ENCODE measurements at places on chromosomes 6 and 20.
A peak's percentile ranks its signal among the peaks of the same experiment; 100 is the strongest.

DNA sequence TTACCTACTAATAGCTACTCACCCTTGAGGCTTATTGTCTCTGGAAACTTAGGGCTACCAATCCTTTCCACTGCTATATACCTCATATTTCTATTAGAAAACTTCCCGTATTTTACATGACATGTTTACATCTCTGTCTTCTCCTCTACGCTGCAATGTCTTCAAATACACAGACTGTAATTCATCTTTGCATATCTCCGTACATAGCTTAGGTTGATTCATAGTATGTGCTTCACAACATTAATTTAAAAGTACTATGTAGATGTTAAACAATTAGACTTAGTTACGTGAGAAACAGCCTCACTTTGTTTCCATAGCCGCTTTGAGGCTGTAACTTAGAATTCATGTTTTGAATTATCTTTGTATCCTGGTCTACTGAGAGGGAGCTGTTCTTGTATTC is 35.1 kb upstream of the FKBP1C start:
- no peak for DNase-seq

DNA sequence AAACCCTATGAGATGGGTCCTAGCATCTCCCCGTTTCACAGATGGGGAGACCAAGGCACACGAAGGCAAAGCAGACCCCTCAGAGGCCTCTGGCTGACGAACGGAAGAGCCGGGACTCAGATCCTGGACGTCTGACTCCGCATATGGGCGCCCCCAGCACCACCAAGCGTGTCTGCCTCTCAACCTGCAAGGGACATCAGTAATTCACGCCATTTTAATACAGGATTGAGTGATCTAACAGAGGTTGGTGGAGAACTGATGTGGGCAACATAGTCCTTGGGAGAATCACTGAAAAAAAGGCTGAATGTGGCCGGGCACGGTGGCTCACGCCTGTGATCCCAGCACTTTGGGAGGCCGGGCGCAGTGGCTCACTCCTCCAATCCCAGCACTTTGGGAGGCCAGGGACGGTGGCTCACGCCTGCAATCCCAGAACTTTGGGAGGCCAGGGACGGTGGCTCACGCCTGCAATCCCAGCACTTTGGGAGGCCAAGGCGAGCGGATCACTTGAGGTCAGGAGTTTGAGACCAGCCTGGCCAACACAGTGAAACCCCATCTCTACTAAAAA is 206.6 kb downstream of the DLL1 start:
- DNase-seq, result no peak

DNA sequence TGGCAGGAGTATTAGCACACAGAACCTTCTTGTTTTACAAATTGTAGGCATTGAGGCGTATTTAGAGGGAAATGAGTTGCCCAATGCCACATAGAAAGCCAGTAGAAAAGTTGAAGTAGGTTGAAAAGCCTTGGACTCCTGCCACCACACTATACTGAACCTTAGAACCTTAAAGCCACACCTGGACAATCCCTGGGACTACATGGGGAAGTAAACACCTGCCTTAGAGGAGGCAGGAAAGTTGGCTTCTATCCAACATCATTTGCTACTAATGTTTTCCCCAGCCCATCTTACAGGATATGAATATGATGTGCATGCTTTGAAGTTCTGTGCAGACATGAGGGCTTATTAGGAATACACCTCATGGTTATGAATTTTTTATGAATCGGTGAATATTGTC is 5.3 kb upstream of the EPPIN start:
- DNase-seq, result no peak

GRCh38 chr20:31816221-31816620 is 2.9 kb upstream of the MYLK2 start:
- no peak for DNase-seq

GRCh38 chr6:161242779-161243693 is 30.8 kb downstream of the AGPAT4 start:
- DNase-seq, result peak; percentile 51

- DNase-seq, result no peak
Measured at GRCh38 chr6:115899730-115900282, 160.9 kb downstream of the FRK start.

- no peak for DNase-seq
Measured at GRCh38 chr6:12049165-12049564, 37.1 kb downstream of the HIVEP1 start.

GRCh38 chr6:14396826-14397517 is 279.4 kb downstream of the CD83 start:
- no peak for DNase-seq

DNA sequence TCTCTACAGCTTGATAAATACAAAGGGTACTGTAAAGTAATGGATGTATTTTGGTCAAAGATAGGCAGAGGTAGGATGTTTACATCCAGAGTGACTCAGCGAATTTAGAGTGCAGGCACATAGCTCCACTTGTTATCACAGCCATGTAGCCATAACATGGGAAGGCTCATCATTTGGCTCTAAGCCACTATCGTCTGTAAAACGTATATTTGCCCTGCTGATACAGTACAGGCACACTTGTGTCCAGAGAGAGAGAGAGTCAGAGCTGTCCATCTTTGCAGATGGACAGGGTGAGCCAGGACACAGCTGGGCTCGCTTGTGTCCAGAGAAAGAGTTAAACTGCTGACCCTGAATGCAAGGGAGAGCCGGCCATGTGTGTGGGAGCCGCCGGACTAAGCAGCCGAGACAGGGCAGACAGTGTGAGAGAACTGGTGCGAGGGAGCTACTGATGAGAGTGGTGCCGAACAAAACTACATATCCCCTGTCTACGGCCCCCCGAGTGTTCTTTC is 619.0 kb downstream of the DOK5 start:
- no peak for DNase-seq

DNA sequence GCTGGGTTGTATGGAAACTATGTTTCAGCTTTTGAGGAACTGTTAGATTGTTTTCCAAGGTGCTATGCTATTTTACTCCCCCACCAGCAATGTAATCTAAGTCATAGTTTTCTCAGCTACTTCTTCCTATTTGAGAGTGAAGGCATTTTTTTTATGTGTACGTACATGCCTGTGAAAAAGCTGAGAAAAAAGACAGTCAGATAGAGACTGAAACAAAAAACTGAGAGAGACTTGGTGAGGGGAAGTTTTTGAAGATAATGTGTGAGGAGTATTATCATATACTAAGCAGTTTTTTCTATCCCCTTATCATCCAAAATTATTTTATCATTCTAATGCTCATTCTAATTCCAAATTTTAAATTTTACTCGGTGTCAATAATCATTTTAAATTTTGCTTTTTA is 780.0 kb downstream of the BCKDHB start:
- DNase-seq, result no peak

- DNase-seq, result no peak
Measured at GRCh38 chr6:122652431-122652830, 42.2 kb downstream of the PKIB start.

DNA sequence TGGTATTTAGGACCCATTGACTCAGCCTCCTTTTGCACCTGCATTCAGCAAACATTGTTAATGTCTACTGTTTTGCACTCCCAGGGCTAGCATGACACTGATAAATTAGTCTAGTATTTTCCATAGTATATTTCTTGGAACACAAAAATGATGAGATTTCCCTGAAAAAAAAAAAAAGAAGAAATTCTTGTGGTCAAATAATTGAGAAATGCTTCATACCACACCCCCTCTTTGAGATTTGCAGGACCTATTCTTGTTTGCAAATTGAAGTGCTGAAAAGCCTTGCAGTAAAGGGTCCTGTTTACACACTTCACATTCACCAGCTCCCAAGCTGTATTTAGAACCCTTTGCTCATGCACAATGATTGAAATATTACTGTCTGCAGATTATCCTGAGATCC is 36.3 kb upstream of the CLIC5 start:
- no peak for DNase-seq

- DNase-seq, result no peak
Measured at GRCh38 chr6:142374965-142375733, 73.3 kb downstream of the ADGRG6 start.

GRCh38 chr6:84522135-84522549 is 242.3 kb downstream of the TBX18 start:
- DNase-seq, result no peak

- no peak for DNase-seq
Measured at GRCh38 chr20:998231-998830, 3.8 kb downstream of the RSPO4 start.

GRCh38 chr6:37077191-37077904 is 71.9 kb downstream of the FGD2 start:
- DNase-seq, result no peak

DNA sequence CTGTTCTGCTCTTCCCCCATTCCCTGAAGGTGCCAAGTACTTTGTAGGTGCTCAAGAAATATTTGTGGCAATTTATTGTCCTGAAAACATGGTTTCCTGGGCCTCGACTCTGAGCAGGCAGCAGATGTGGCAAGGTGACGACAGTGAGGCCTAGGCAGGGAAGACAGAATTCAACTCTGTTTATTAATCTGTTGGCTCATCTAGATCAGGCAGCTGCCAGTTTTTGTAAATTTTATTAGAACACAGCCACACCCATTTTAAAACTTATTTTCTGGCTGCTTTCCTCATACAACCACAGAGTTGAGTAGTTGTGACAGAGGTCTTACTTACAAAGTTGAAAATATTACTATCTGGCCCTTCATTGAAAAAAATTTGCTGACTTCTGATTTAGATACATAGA is 24.5 kb downstream of the MAPK14 start:
- DNase-seq, result no peak

GRCh38 chr6:129242546-129242945 is 359.6 kb downstream of the LAMA2 start:
- DNase-seq, result no peak

DNA sequence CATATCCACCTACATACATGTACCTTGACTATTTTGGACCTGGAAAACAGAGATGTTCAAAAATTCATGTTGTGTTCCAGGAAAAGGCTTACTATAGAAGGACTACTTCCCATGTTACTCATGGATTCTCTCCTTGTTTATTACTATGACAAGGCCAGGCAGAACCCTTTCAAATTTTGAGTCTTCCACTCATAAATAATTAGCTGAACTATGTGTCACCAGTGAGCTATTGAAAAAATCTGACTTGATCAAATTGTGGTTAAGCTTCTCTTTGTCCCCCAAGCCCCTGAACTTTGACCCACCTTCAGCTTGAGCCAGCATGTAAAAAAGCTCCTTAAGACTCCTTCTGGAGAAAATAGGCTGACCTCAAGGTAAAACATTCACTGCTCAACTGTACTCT is 1142.8 kb upstream of the EYS start:
- DNase-seq, result no peak

DNA sequence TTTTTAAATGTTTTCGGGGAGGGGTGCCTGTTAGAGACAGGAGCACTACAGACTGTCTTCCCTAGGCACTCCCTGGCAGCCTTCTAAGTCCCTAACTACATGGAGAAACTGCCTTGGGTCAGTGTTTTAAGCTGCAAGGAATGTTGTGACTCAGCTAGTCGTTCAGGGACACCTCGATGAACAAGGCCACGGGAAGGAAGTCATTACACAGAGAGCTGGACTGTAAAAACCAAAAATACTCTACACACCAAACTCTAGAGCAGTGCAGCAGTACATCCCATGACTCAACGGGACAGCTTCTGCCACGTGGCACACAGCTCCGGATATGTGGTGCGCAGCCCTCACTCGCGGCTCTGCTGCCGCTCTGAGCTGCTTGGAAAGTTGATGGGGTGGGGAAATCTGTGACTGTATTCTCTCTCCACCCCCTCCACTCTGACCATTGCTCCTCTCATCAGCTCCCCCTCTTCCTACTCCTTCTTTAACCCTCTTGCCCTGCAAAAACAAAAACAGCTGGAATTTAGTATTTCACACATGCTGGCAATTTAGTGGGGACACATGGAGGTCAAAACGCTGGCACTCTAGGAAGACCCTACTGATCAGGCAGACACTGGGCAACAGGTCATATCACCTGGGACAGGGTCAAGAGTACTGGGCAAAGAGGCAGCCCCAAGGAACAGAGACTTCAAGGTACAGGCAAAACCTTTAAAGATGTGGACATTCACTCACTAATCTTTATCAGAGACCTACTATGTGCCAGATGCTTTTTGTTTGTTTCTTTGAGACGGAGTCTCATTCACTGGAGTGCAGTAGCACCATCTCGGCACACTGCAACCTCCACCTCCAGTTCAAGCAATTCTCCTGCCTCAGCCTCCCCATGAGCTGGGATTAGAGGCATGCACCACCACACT is 10.9 kb upstream of the LPIN3 start:
- peak; percentile 40 for DNase-seq

DNA sequence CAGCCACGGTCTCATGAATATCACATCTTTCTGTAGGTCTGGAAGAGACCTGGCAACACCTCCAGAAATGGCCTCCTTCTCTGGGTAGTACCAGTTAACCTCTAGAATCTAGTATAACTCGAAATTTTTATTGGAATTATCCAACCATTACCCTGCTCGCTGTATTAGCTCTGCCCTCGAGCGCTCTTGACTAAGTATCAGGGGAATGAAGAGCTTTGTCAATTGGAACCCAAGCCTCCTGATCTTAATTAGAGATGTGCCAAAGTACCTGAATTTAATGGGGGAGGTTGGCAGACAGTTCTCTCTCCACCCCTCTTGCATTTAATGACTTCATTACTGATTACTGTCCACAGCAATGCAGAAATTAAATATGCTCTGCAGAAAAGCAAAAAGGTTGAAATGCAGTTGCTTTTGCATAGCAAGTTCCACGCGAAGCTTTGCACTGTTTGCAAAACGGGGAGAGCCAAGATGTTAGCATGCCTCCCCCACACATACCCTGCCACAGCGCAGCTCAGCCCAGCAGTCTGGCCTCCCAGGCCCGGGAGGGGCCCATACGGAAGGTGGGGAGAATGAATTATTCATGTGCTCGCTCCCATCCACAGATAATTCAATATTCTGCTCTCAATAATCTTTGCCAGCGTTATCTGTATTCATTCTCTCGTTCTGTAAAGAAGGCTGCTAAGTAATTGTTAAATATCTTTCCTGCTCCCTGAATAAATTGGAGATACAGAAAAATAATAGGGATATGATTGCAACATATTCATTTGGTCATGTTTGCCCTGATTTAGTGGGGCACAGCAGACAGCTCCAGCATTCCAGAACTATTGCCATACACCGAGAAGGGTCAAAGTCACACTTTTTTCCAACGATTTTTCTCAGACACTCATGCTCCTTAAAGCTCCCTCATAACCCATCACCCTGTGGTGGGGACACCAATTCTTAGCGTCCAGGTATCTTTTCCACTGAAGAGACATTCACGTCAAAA is 305.8 kb downstream of the CDH26 start:
- no peak for DNase-seq

GRCh38 chr6:11207199-11207968 is 25.1 kb downstream of the NEDD9 start:
- DNase-seq, result no peak

DNA sequence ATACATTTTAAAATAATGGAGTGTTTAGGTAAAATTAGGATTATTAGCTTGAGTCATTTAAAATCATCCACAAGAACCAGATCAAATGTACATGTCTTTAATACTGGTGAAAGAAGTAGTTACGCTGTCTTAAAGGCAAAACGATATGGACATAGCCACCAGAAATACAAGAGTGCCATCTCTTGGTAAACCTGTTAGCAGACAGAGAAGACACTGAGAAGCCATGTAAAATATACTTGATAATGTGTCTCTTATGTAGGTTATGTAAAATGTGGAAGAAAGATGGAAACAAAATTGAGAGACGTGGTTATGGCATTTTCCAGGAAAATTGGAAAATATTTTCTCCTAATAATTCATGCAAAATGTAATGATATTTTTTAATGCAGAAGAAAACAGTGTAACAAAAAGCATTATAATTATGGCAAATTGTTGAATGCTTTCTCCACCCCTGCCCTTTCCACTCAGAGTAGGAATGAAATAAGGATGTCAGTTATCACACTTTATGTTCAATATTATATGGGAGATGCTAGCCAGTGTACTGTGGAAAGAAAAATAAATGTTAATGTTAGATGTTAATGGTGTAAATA is 12.2 kb upstream of the SLC17A2 start:
- no peak for DNase-seq

GRCh38 chr20:43843096-43843964 is 71.3 kb upstream of the TOX2 start:
- DNase-seq, result no peak

Data from stimulated activated CD8-positive, alpha-beta memory T cell treated with anti-CD3 and anti-CD28 coated beads, Interleukin-12 subunit alpha, Interleukin-12 subunit beta, amount 100 ng/mL, for 4 hours (primary cell).